ENCODE measurements at places on chromosomes 2 and 18.

GRCh38 chr2:99476629-99477028, 13.2 kb downstream of the REV1 start:
- DNase-seq, result no peak

- DNase-seq, result no peak
These were observed 4.9 kb upstream of the HS6ST1 start for GRCh38 chr2:128323555-128323931.

DNA sequence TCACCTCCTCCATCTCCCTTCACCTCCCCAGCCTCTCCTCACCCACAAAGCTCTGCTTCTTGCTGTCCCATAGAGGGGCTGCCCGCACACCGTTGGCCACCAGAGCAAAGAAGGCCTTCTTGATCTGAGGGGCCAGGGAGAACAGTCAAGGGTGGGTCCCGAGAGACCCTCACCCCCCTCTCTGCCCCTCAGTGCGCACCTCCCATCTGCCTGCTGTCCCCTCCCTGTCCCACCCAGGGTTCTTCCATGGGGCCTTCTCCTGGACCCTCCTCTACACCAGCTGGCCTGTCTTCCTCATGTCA, 3.2 kb downstream of the PRKAG3 start:
- DNase-seq, result no peak

DNA sequence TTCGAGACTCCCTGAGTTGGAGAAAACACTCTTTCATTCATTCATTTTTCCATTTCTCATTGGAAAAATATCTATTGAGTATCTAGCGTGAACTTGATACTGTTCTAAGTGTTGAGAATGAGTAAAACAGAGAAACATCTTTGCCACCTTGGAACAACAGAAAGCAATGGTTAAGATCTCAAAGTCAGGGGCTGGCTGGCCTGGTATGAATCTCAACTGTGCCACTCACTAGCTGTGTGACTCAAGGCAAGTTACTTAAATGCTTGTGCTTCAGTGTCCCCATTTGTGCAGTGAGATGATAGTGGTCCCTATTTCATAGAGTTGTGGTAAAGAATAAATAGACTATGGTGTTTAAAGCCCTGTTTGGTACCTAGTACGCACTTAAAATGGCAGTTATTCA, 415.2 kb downstream of the NBAS start:
- DNase-seq, result no peak

DNA sequence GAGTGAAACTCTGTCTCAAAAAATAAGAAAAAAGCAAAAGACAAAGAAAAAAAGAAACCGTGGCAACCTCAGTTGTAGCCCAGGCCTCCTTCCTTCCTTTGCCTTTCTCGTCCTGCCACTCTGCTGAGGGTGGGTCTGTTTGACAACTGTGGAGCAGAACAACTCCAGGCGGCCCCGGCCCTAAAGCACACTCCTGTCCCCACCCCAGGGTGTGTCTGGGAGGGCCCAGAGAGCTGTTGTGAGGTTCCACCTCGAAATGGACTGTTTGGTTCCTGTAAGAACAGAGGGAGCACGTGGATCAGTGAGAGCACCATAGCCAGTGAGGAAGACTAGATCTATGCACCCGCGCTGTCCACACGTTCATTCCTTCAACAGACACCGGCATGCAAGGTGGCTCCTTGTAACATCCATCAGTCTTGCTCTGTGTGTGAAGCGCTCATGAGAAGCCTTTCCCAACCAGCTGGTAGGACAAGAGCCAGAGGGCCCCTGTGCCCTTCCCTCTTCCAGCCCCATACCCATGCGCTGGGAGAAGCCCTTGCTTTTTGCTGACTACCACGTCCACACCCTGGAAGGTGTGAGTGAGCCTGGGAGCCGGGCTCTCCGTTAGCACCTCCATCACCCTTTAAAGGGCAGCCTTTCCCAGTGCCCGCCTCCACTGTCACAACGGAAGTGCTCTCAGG, 61.6 kb downstream of the SOWAHC start:
- DNase-seq, result no peak

DNA sequence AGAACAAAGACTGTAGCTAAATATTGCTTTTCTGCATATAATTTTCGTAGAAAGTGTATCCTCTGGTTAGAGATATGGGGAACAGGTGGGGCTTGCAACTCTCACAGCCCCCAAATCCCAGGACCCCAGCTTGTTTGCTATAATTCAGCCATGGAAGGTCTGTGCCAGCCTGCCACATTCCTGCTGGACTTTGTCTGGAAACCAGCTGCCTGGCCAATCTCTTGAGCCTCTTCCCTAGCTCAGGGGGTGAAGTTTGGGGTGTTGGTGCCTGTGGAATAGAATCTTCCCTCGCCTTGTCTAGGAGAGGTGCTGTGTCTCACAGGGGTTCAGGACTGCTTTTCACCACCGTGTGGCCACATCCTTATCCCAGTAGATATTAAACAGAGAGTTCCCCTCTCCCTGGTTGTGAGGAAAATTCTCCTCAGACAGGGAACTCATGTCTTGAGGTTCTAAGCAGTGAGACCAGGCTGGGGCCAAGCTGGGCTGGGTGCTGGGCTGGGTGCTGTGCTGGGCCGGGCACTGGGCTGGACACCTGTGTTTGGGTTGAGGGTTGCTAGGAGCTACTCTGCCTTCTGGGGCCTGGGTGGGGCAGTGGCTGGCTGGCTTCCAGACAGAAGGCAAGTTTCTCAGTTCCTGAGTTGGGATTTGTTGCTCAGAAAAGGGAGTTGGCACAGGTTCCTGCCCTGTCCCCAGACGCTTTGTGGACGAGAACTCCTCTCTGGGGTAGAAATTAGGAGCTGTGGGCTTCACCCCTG, 12.3 kb downstream of the TOGARAM2 start:
- no peak for DNase-seq

- no peak for DNase-seq
These were observed 119.8 kb downstream of the NDUFA10 start for GRCh38 chr2:239905306-239905705.

DNA sequence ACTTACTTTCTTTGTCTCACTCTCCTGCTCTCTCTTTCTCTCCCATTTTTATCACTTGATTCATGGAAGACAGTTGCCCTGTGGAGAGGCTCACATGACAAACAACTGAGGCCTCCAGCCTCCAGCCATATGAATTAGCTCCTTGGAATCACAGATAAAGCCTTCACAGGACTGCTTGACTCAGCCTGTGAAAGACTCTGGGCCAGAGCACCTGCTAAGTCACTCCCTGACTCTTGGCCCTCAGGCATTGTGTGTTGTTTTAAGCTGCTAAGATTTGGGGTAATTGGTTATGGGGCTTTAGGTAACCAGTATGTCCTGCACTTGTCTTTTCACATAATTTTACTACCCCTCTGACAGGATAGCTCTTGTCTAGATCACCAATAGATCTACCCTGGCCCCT, 334.9 kb downstream of the SOX11 start:
- no peak for DNase-seq

DNA sequence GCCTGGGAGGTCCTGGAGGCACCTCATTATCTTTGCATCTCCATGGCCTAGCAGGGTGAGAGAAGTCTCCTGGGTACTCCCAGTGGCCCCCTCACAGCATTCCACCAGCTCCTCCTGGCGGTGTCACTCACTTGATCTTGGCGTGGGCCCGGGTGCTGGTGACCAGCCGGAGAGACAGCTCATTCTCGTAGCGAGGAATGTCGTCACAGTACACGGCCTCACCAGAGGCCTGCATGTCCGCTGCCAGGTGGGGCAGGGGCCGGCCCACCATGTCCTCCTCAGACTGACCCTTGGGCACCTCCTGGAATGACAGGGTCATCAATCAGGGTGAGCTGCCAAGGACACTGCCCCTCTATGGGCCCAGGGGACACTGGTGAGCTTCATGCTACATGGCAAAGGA, 42.4 kb downstream of the XDH start:
- no peak for DNase-seq

DNA sequence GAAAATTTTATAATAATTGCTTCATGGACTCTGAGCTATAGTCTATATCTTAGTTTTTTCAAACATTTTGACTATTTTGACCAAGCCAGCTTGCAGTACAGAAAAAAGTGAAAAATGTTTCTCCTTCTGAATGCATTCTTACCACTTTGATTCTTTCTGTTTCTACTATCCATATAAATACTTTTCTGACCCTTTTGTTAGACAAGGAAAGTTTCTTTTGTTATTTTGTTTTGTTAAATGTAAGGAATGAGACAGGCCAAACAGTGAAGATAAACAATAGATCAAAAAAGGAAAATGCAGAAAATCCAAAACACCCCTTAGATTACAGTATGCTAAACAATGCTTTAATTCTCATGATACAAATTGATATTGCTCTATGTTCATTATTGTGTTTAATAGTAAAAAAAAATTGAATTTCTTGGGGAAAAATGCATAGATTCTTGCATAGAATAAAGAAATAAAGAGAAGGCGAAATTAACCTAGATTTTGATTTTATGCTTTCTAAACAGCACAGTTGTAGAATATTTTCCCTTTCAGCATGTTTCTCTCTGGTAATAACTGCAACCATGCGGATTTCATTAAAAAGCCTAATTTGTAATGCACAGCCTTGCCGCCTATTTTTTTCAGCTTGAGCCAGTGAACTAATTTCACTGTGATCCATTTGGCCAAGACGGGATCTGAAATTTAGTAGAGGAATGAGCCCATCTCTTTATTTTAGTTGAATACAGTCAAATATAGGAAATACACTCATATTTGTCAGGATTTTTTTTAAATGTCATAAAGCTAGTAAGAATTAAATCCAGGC, 976 bp downstream of the TNFAIP6 start:
- no peak for DNase-seq

DNA sequence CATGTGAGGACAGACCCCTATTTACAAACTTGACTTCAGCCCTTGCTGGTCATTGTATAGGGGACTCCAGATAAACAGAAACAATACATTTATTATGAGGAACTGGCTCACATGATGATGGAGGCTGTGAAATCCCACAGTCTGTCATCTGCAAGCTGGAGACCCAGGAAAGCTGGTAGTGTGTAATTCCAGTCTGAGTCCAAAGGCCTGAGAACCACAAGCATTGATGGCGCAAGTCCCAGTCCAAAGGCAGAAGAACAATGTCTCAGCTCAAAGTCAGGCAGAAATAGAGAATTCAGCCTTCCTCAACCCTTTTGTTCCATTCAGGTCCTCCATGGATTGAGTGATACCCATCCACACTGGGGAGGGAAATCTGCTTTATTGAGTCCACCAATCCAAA, 28.1 kb upstream of the SPP2 start:
- DNase-seq, result no peak

DNA sequence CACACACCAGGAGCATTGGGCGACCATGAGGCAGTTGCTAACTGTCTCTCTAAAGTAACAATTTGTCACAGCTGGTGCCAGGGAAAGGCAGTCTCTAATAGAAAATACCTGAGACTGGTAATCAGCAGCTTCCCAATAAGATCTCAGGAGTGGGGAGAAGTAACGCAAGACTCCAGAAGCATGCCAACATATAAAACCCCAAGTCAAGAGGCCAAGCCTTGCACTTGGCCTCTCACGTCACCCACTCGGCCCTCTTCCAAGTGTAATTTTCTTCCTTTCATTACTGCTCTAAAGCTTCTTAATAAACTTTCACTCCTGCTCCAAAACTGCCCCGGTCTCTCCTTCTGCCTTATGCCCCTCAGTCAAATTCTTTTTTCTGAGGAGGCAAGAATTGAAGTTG, 455.6 kb upstream of the ACVR2A start:
- no peak for DNase-seq

- DNase-seq, result no peak
These were observed 17.9 kb downstream of the KCNIP3 start for GRCh38 chr2:95314964-95315611.

GRCh38 chr2:241867776-241868420, 1.6 kb upstream of the RTP5 start:
- DNase-seq, result peak; percentile 24

DNA sequence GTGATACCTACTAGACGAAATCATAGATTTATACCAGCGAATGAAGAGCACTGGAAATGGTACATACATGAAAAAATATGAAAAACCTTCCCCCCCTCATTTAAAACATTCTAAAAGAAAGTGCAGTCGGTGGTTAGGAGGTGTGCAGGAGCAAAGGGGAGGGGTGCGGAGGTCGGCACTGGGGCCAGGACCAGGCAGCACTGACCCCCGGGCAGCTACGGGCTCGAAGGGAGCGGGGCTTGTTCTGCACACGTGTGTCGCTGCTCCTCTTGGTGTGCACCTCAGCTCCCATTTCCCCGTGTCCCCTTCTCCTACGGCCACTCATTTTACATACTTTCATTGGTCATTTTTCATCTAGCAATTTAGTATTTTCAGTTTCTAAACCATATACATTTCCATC, 89.0 kb downstream of the LAMA1 start:
- no peak for DNase-seq

- no peak for DNase-seq
These were observed 4.9 kb downstream of the MBOAT2 start for GRCh38 chr2:8998418-8999101.

DNA sequence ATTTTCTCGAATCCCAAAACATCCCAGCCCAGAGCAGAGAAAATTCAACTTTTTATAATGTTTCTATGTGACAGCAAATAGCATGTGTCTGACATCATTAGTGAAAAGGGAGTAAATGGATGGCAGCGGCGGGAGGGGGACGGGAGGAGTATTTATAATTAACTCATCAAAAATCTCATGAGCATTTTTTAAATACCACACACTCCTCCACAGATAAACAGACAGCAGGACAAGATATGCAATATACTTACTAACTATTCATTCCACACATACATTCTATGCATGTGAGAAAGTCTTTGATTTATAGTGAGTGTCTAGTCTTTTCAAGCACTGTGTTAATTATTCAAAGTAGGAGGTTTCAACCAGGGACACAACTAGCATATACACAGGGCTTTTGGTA, 107.6 kb downstream of the LRP2 start:
- DNase-seq, result no peak

DNA sequence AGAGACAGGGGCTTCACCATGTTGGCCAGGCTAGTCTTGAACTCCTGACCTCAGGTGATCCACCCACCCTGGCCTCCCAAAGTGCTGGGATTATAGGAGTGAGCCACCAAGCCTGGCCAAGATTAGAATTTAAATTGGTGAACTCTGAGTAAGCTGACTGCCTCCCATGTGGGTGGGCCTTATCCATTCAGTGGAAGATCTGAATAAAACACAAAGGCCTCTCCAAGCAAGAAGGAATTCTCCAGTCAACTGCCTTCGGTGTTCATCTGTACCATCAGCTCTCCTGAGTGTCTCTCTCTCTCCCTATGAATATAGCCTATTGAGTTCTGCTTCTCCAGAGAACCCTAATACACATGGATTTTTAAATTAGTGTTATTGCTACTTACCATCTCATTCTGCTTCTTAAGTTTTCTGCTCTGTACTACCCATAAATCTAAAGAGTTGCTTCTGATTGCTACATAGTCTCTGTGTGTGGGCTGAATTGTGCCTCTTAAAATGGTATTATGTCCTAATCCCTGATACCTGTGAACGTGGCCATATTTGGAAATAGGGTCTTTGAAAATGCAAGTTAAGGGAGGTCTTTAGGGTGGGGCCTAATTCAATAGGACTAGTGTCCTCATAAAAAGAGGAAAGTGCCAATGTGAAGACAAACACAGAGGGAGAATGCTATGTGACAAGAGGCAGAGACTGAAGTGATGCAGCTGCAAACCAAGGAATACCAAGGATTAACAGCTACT, 36.3 kb downstream of the FBXO11 start:
- no peak for DNase-seq

Data from GDM1 (cell line).